ENCODE measurements at places on chromosomes 7 and 10. TPM values are rescaled to one million over a fixed set of nuclear protein-coding genes. Genes with fewer than 3 reads are reported as not detected.

CALCR gene
- total RNA-seq: not detected

METTL27 gene
- total RNA-seq: 0.26 TPM

AIFM2 gene
- 14.7 TPM for total RNA-seq

SLC16A12 gene
- not detected for total RNA-seq

VIPR2 gene
- not detected for total RNA-seq

CLRN3 gene
- not detected for total RNA-seq

MYH16 gene
- total RNA-seq: 0.53 TPM

BPGM gene
- total RNA-seq: 16.6 TPM

ZP3 gene
- 12.8 TPM for total RNA-seq

DRGX gene
- total RNA-seq: not detected

FAM25A gene
- 4.7 TPM for total RNA-seq

AGMO gene
- under 0.01 TPM for total RNA-seq

AKR1C4 gene
- total RNA-seq: not detected

MGMT gene
- total RNA-seq: 19.3 TPM

SLC16A9 gene
- 7.8 TPM for total RNA-seq

STEAP4 gene
- 3.9 TPM for total RNA-seq

CELF2 gene
- 2.1 TPM for total RNA-seq

VGF gene
- total RNA-seq: not detected
